ENCODE measurements at places on chromosomes 12 and 14. TPM values are rescaled to one million over a fixed set of nuclear protein-coding genes. Genes with fewer than 3 reads are reported as not detected.

DNA sequence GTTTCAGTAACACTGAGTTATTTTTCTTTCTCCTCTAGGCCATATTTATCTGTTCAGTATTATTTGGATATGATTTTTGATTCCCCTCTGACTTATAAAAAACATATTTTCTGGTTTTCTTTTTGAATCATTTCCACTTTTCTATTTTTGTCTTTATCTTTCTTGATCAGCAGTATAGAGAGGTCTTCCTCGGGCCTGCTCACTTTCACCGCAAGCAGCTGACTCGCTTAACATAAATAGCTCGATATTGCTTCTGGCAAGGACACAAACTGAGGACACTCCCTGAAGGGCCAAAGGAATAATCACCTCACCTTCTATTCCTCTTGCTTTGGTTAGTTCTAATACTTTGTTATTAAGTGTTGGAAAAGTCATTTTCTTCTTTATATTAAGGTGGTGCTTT lies 25.8 kb upstream of the TRHDE start:
- DNase-seq, result no peak

DNA sequence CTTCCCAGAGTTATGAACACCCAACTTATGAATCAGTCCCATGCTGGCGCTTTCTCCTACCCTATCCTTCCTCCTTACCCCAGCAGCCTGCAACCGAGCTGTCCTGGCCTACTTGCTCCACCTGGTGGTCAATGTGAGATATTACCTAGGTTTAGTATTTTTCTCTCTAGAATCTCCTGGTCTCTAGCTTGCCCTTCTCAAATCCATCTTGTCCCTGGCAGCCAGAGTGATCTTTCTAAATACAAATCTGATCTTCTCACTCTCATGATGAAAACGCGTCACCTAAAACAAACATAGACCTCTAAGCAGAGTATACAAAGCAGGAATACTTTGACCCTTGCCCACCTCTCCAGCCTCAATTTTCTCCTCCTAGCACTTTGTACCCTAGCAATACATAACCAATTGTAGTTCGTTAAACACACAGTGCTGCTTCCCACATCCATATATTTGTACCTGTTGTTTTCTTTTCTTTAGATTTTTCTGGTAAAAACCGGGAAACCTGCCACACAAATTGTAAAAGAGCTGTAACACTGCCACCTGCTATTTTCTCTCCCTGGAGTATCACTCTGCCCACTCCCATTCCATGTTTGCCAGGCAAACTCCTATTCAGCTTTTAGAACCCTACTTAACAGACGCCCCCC lies 20.0 kb upstream of the TCP11L2 start:
- peak; percentile 3 for DNase-seq

- DNase-seq, result peak; percentile 84
These were observed 167.7 kb upstream of the PLXNC1 start for GRCh38 chr12:93980711-93981110.

- peak; percentile 66 for DNase-seq
These were observed 213.0 kb downstream of the ADAMTS20 start for GRCh38 chr12:43338848-43339526.

GRCh38 chr12:111387747-111388323 lies 17.9 kb upstream of the SH2B3 start:
- DNase-seq, result no peak

GRCh38 chr12:2722806-2723205 lies 72.0 kb upstream of the FKBP4 start:
- DNase-seq, result no peak

DNA sequence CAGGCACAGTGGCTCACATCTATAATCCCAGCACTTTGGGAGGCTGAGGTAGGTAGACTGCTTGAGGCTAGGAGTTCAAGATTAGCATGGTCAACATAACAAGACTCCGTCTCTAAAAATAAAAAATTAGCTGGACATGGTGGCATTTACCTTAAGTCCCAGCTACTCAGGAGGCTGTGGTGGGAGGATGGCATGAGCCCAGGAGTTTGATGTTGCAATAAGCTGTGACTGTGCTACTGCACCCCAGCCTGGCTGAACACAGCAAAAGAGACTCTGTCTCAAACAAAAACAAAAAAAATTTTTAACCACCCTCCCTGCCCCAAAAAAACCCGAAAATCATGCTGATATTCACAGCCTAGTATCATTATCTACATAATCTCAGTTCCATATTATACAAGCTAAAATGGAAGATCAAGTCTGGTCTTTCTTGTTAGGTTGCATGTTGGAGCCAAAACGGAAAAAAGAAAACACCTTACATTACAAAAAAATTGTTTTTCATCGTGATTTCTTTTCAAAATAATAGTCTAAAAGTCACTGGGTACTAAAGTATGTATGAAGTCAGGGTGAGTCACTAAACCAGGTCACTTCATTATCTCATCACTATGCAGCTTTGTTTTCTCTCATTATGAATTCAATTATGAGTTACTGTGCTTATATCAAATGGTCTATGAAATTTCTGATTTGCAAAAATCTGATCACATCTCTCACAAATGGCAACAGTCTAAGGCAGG lies 13.8 kb downstream of the GXYLT1 start:
- no peak for DNase-seq

DNA sequence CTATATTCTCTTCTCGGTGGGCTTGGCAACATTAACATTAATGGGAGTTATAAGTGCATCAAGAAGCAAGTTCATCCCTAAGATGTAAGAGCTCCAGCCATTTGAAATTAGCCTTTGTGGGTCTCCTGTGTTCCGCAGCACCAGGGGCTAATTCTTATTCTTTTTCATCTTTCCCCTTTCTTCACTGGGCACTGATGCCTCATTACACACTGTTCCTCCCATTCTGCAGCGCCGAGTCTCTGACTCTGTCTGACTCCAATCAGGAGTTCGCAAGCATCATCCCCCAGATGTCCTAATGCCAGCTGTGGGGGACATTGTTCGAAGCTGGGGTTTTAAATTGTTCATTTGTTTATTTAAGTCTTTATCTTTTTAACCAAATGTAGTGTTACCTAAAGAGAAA lies 341.3 kb downstream of the EGLN3 start:
- no peak for DNase-seq

DNA sequence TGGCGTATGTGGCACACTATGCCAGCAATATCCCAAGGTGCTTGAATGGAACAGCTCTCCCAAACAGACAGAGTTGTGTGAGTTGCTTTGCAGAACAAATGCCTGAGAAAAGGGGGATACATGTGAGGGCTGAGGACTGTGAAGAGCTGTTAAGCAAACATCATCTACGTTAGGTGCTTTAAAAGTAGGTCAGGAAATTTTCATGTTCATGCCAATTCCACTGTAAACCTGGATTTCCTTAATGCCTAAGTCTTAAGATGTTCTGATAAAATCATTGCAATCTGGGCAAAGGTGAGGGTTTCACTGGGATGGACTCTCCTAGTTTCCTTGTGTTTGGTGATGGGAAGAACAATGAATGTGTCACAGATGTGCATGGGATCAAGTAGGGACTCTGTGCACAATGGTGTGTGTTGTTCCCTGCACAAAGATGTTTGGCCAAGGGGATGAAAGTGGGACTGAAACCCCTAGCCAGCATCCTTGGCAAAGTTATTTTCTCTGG lies 227.9 kb downstream of the KTN1 start:
- peak; percentile 22 for DNase-seq

DNA sequence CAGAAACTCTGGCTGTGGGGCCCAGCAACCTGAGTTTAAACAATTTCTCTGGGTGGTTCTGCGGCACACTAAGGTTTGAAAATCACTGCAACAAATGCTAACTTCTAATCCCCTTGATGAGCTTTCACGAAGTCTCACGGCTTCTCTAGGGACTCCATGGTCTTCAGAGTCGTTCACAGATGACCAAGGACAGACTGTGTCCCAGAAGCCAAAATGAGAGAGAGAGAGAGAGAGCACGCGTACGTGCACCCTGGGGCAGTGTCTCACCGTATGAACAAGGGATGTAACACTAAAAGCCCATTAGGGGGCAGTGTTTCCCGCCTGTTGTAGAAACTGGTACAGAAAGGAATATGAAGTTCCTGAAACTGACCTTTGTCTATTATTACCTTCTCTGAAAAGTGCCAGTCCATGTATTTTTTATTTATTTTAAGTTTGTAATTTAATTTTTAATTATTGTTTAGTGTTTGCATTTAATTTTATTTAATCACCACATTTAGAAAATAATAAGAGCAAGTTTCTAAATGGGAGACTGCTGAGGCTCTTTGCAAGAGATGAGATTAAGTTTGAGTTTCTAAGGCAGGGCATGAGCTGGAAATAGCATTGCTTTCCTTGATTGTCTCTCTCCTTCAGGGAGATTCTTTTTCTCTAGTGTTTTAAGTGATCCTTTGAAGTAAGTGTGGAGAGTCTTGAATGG lies 3.4 kb downstream of the APOLD1 start:
- DNase-seq, result peak; percentile 45

DNA sequence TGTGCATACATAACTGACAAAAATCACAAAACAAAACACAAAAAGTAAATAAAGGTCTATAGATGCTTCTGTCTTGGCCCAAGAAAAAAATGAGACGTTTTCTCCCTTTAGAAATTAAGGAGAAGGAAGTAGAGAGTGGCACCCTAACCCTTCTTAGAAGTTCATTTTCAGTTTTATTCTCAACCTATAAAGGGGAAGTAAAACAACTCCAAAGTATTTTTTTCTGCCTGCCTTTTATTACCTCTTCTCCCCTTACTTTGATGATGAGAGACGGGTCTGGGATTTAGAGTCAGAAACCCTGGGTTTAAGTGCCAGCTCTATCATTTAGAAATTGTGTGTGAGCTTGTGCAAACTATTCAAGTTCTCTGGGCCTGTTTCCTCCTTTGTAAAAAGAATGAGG lies 2.8 kb downstream of the PRIM1 start:
- no peak for DNase-seq

- DNase-seq, result no peak
These were observed 71.4 kb upstream of the PRMT8 start for GRCh38 chr12:3419558-3419957.

DNA sequence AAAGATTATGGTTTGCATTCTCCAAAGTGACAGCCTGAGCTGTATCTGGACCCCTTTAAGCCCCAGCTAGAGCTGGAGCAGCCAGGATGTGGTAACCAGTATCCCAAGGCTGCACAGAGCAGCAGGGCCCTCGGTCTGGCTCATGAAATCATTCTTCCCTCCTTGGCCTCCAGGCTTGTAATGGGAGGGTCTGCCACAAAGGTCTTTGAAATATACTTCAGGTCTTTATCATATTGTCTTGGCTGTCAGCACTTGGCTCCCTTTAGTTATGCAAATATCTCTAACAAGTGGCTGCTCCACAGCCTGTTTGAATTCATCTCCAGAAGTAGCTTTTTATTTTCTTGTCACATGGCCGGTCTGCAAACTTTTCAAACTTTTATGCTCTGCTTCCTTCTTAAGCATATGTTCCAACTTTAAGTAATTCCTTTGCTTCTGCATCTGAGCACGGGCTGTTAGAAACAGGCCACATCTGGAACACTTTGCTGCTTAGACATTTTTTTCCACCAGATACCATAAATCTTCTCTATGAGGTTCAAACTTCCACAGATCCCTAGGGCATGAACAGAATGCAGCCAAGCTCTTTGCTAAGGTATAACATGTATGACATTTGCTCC lies 663.4 kb upstream of the MIS18BP1 start:
- peak; percentile 82 for DNase-seq

DNA sequence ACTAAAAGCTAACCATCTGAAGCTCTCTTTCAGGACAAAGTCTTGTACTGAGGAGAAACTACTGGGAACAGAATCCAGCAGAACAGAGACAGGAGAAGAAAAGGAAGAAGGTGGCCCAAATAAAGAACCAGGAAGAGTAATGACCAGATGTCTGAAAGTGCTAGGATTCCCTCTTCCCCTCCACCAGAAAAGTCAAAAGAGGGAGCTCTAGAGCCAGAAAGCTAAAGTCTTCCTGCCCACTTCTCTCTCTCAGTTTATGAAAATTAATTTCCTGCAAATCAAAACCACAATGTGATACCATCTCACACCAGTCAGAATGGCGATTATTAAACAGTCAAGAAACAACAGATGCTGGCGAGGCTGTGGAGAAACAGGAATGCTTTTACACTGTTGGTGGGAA lies 47.2 kb downstream of the SPPL3 start:
- DNase-seq, result no peak

DNA sequence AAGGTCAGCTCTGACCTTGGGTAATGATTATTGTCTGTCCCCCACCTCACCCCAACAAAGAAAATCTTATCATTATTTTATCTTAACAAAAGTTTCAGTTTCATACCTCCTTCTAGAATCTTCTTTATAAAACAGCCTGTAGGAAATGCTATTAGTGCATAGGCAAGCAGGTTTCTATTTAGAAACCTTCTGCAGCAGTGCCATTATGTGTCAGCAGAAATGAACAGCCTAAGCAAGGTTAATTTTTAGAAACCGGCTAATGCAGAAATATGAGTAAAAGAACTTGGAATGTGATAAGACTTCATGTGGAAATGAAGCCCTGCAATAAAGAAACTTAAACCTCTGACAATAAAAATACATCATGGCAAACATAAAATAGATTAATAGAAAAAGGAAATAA lies 814.4 kb downstream of the FSCB start:
- no peak for DNase-seq

GRCh38 chr12:6146509-6146908 lies 22.0 kb upstream of the VWF start:
- no peak for DNase-seq

DNA sequence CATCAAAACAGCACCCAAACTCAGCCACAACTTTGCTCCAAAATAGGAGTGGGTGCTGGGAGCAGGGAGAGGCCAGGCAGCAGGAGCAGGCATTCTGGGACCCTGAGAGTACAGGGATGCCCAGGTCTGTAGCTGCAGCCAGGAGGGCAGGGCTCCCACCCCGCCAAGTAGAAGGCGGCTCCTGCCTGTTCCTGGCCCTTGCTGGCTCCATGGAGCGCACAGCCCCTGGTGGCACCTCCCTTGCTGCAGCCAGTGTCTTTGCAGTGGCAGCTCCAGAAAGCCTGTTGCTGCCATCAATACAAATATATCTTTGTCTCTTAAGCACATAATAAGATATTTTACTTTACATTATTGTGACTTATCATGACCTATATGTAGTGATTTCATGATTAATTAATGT lies 1096.5 kb downstream of the FSCB start:
- DNase-seq, result no peak

DNA sequence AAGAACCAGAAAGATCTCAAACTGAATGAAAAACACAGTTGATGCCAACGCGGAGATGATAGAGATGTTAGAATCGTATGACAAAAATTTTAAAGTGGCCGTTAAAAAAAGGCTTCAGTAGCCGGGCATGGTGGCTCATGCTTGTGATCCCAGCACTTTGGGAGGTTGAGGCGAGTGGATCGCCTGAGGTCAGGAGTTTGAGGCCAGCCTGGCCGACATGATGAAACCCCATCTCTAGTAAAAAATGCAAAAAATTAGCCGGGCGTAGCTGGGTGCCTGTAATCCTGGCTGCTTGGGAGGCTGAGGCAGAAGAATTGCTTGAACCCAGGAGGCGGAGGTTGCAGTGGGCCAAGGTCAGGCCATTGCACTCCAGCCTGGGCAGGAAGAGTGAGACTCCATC lies 5.4 kb upstream of the ACVRL1 start:
- DNase-seq, result no peak

The CFAP251 gene
- total RNA-seq, result 2.2 TPM

The AEBP2 gene
- total RNA-seq, result 43.8 TPM

The STXBP6 gene
- total RNA-seq, result 7.6 TPM

The TC2N gene
- 20.2 TPM for total RNA-seq

The GLIPR1L1 gene
- not detected for total RNA-seq

The TSPAN19 gene
- total RNA-seq, result not detected

The CATSPERB gene
- total RNA-seq, result 0.89 TPM

The RND1 gene
- total RNA-seq, result 1.1 TPM

The TRMT5 gene
- total RNA-seq, result 13.8 TPM

The MAP3K9 gene
- 6.9 TPM for total RNA-seq

The HCAR2 gene
- total RNA-seq, result 11.8 TPM

The C12orf60 gene
- 1.4 TPM for total RNA-seq

The KIF26A gene
- total RNA-seq, result 8.1 TPM

The VAMP1 gene
- total RNA-seq, result 7.0 TPM

Data from skin of body (tissue), 3 donors.